Effector memory CD8-positive, alpha-beta T cell (primary cell): ENCODE measurements at places on chromosomes 7 and 10.

GRCh38 chr10:27912231-27912630, 86.6 kb downstream of the ODAD2 start:
- DNase-seq = no peak

- no peak for DNase-seq
Measured at GRCh38 chr7:22499044-22499443, 944 bp downstream of the STEAP1B start.

DNA sequence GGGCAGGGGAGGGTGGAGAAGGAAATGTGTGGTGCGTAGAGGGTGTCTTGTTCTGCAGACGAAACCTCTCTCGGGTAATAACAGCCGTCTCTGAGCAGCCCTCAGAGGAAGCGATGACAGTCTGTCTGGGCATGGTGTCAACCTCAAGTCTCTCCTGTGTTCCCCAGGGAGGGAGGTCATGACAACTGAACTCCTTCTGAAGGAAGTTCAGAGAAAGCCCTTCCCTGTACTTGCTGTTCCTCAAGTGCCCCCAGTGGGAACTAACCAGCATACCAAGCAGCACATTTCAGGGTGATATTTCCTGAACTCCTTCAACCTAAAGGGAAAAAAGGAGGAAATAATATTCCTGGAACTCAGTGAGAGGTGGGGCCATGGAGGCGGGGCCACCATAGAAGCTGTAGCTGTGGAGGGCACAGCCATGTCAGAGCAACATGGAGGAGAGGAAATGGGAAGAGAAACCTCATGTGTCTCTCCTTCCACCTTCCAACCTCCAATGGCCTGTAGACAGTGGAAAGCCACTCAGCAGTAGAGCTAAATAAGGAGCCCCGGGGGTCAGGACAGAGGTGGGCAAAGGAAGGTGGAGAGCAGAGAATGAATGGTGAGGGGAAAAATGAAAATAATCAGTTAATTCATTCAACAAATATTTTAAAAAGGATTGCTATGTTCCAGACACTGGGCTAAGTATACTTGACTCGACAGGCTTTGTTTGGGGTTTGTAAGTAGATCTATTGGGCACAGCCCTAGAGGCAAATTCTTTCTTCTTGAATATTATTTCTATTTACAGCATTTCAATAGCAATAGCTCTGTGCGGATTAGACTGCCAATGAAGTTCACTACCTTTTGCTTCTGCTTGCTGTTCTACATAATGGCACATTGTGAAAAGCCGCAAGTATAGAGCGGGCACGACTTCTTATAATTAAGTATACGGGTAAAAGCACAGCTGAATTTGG, 61.0 kb upstream of the AOAH start:
- DNase-seq = peak; percentile 76

GRCh38 chr7:53491051-53491450, 455.6 kb downstream of the POM121L12 start:
- no peak for DNase-seq

DNA sequence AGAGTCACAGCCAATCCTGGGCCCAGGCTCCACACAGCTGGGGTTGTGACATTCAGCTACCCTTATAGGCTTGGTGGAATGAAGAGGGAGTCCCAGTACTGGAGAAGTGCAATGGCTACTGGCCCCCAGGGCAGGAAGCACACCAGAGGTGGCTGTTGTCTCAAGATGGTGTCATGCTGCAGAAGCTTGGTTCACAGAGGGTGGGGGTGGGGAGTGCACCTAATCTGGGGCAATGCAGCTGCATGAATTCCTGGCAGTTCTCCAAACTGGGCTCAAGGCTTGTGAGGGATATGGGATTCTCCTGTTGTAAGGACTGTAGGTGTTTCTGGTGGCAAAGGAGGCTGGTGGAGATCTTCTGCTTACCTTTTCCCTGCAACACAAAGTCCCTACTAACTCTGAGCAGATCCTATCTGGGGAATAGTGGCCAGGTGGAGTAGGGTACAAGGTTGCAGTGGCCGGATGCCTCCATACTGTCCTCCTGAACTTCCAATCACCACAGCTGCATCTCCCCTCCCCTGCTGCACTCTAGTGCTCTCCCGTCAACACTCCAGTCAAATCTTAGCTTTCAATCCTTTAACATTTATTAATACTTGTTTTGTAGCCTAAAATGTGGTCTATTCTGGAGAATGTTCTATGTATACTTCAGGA, 27.4 kb upstream of the PLA2G12B start:
- DNase-seq = no peak

DNA sequence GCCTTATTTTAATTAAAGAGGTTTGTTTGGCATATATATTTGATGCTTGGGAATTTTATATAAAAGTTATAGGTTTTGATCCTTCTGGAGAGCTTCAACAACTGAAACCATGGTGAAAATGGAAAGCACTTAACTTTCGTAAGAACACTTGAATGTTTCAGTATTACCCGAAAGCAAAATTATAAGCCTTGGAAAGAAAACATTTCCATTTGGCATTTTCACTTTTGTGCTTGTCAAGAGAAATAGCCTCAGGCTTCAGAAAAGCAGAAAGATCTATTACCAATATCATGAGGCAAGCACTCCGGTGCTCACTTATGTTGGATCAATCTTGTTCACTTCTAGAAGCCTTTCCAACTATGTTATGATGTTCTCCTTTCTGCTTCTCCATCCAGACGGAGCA, 256.0 kb downstream of the TRIL start:
- no peak for DNase-seq

GRCh38 chr7:47509571-47509970, 72.3 kb downstream of the TNS3 start:
- no peak for DNase-seq

GRCh38 chr10:5502571-5503476, 3.5 kb upstream of the CALML5 start:
- DNase-seq = no peak

GRCh38 chr7:2461268-2462026, 14.8 kb downstream of the GRIFIN start:
- no peak for DNase-seq

GRCh38 chr10:3740157-3740871, 44.7 kb downstream of the KLF6 start:
- no peak for DNase-seq

GRCh38 chr7:50304911-50305582, 531 bp downstream of the IKZF1 start:
- DNase-seq = peak; percentile 62

DNA sequence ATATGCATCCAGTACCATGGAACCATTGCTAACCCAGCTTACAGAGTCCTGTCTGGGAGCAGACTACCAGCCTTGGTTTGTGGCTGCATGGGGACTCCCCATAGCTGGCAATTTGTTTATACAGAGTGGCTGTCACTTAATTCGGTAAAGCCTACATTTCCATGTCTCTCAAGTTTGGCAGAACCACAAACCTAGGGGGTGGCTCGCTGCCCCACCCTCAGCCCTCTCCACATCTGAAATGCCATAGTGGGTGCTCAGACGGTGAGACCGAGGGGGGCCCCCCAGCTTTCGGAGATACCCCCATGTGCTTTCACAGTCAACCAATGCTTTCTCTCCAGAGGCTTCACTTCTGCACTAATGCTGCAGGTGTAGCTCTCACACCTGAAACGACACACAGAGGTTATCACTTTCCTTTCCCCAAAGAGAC, 75.5 kb upstream of the KAT6B start:
- no peak for DNase-seq

- DNase-seq = no peak
Measured at GRCh38 chr10:118243907-118244306, 98.2 kb downstream of the FAM204A start.

DNA sequence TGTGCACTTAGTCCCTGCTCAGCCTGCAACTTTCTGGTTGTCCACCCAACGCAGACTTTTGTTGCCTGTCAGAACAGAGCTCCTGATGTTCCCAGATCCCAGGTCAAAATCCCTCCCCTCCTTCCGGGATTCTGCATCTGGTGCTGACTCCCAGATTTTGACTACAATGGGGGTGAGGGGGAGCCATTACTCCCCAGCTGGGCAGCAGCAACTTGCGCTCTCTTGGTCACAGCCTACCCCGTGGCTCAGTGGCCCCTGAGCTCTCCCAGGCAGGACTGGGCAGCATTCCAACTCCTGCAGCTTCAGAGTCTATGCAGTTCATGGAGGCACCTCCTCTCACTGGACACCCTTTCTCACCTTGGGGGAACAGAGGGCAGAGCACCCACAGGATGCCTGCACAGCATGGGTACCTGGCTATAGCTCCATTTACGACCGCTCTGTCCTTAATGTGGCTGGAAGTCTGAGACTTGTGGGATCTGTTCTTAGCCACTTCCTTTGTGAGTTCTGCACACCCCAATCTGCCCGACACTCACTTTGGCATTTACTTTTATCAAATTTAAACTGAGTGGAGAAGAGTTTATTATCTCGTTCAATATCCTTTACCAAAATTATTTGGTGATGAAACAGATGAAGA, 545.5 kb upstream of the MGMT start:
- DNase-seq = no peak

GRCh38 chr10:16792675-16793074, 24.5 kb downstream of the RSU1 start:
- DNase-seq = no peak

DNA sequence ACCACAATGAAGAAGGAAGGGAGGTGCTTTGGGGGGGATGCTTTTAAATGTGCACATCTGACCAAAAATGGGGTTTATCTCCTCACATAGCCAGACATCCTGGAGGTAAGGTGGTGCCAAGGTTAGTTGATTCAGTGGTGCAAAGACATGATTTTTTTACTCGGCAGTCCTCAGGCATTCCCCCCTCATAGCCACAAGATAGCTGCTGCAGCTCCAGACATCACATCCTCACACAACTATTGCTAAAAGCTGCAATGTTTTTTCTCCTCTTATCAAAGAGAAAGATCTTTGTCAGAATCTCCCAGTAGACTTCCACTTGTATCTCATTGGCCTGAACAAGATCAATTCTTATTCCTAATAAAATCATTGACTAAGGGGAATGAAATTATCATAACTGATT, 141.3 kb upstream of the ZNF438 start:
- no peak for DNase-seq

GRCh38 chr10:129605986-129606518, 139.0 kb downstream of the MGMT start:
- no peak for DNase-seq

- no peak for DNase-seq
Measured at GRCh38 chr10:132845780-132846595, 60.0 kb upstream of the NKX6-2 start.

GRCh38 chr10:91335147-91335546, 75.0 kb upstream of the HECTD2 start:
- no peak for DNase-seq

DNA sequence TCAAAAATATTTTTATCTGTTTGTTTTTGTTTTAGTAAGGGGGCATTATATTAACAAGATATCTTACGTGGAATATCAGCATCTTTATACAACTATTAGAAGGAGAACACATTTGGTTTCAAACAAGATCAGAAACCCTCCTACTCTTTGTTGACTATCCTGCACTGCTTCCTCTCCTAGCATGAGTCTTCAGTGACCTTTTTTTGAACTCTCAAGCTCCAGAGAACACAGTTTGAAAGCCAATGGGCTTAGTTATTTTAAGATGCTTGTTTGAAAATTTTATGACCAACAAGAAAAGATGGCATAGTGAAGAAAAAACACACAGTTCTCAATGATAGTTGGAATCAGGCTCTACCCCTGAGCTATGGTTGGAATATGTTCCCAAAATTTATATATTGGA, 37.2 kb upstream of the RTKN2 start:
- no peak for DNase-seq

GRCh38 chr7:124843336-124843735, 77.7 kb upstream of the GPR37 start:
- DNase-seq = no peak

GRCh38 chr10:4646547-4646946, 179.5 kb upstream of the AKR1E2 start:
- no peak for DNase-seq

GRCh38 chr10:47421057-47421952, 37.2 kb upstream of the ZNF488 start:
- no peak for DNase-seq

- no peak for DNase-seq
Measured at GRCh38 chr7:80563561-80564327, 51.9 kb upstream of the GNAT3 start.

DNA sequence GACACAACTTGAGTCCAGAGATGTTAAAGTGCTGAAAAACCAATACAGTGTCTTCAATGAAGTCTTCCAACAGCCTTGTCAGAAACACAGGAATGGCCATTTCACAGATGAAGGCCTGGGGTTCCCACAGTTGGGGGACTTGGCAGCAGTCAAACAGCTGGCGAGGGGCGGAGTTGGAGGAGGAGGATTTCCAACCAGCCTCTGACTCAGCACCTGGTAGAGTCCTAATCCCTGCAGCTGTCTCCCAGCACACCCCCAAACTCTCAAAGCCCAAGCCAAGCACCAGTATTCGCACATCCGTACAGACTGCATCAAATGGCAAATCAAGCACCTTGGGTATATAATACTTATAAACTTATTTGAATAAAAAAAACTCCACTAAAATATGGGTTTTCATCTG, 28.0 kb downstream of the CTBP2 start:
- DNase-seq = no peak

DNA sequence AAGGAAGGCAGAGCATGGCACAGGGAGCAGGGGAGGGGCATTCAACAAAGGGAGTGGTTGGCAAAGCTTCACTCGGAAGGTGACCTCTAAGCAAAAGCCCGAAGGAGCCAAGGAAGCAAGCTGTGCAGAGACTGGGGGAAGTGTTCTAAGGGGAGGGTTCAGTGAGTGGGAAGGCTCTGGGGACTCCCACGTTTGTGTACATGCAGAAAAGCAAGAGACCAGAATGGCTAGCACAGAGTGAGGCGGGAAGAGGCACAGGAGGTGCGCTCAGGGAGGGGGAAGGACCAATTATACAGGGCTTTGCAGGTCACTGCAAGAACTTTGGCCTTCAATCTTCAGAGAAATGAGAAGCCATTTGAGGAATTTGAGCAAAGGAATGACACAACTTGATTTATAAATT, 7.4 kb downstream of the ARHGAP21 start:
- DNase-seq = no peak

GRCh38 chr10:102246261-102246660, 929 bp downstream of the GBF1 start:
- no peak for DNase-seq

GRCh38 chr7:17962652-17963051, 22.4 kb upstream of the SNX13 start:
- DNase-seq = no peak

- DNase-seq = no peak
Measured at GRCh38 chr7:84780158-84781124, 406.4 kb downstream of the SEMA3D start.

DNA sequence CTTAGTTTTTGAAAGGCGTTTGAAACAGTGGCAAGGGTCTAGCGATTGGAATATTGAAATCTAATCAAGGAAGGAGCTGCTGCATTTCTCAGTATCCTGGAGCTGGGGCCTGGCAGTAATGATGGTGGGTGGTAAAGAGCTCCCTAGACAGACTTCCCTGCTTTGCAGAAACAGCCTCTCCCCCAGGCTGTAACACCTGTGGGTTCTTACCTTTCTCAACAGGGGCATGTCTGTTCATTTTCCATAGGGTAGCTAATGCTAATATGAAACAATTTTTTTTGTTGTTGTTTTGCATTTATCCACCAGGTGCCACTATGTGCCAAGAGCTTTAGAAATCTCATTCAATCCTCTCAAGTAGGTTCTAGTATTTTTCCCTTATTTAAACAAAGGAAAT, 345.5 kb downstream of the REEP3 start:
- DNase-seq = no peak
